ENCODE measurements at places on chromosomes 11 and 22.

DNA sequence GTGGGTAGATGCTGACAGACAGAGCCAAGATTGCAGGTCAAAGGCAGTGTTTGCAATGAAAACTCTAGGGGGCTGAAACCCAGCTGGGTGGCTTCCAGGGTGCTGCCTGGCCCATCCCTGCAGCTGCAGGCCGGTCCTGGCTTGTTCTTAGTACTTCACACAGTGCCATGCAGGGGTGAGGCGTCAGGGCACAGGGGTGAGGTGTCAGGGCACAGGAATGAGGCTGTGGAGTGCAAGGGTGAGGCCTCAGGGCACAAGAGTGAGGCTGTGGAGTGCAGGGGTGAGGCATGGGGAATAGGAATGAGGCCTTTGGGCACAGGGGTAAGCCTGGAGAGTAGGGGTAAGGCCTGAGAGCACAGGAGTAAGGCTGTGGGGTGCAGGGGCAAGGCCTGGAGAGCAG, 337.6 kb downstream of the TBC1D22A start:
- no peak for DNase-seq

- no peak for DNase-seq
Observed at GRCh38 chr11:94933223-94934130, 39.9 kb downstream of the CWC15 start.

- no peak for DNase-seq
Observed at GRCh38 chr11:122273476-122274191, 157.6 kb upstream of the BLID start.

DNA sequence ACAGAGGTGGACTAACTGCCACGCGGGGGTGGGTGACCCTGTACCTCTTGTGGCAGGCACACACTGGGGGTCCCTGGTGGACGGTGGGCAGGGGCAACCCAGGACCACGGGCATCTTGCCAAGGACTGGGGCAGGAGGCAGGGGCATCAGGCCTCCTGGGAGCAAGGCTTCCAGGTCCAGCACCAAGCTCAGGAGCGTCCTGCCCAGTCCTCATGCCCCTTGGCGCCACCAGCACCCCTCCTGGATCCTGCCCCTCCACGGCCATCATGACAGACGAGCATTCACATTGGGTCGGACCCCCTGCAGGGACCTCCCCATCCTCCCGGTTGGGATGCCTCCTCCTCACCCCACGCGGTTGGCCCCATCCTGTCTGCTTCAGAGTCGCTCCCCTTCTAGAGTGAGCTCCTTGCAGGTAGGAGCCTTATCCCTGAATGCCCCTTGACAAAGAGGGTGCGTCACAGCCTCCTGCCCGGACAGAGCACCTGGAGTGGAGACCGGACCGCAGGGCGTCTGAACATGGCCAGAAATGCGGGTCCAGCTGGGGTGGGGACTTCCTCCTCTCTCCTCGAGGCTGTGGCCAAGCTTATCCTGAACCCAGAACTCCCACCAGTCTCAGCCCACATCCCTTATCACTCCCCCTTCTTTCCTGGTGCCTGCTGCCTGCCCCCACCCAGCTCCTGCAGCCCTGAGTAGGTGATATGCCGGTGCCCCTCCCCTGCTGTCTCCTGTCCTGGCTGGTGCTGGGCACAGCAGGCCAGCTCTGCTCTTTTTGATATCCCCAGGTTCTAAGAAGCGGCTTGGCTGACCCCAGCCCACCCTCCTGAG, 40.3 kb downstream of the IGF2 start:
- no peak for DNase-seq

- no peak for DNase-seq
Observed at GRCh38 chr11:93481279-93481678, 61.9 kb downstream of the SMCO4 start.

- no peak for DNase-seq
Observed at GRCh38 chr11:30567120-30567519, 19.0 kb downstream of the MPPED2 start.

- DNase-seq = no peak
Observed at GRCh38 chr22:26828311-26828710, 170.9 kb downstream of the MIAT start.

- DNase-seq = no peak
Observed at GRCh38 chr22:44938886-44939285, 70.9 kb downstream of the PHF21B start.

DNA sequence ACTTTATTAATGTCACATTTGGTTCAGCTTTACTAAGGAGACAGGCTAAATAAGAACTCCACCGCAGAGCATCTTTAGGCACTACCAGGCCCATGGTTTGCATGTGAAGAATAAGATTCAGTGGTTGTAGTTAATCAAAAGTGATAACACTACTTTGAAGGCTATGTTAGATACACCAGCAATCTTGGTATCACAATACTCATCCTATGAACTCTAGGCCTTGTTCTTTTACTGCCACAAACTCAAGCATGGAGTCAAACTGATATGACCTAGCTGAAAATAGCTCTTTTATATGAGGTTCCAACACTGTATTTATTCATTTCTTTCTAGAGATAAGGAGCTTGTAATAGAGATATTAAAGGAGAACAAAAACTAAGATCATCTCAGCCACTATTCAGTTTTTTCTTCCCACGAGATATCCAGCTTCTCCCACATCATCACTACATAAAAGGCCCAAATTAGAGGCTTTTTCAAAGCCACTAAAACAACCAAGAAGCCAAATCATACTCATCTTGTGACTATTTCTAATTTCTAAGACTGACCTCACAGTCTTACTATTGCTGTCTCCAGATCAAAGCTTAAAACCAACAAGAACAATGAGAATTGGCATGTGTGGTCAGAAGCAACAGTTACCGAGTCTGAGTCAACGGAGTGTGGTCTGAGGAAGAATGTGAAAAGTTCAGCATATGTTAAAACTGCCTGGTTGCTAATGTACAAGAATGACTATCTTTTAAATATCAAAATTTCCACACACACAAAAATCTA, 25.1 kb upstream of the GUCY1A2 start:
- DNase-seq = no peak

GRCh38 chr11:60933416-60934123, 9.3 kb downstream of the TMEM132A start:
- DNase-seq = no peak
